Activated CD4-positive, alpha-beta T cell treated with anti-CD3 and anti-CD28 coated beads, Interleukin-2, amount 10 ng/mL, durations not matched to agents 7 days and 5 days (primary cell): ENCODE measurements at places on chromosomes 2 and 18.

GRCh38 chr2:143682436-143683055, 553.3 kb downstream of the ARHGAP15 start:
- DNase-seq: no peak

DNA sequence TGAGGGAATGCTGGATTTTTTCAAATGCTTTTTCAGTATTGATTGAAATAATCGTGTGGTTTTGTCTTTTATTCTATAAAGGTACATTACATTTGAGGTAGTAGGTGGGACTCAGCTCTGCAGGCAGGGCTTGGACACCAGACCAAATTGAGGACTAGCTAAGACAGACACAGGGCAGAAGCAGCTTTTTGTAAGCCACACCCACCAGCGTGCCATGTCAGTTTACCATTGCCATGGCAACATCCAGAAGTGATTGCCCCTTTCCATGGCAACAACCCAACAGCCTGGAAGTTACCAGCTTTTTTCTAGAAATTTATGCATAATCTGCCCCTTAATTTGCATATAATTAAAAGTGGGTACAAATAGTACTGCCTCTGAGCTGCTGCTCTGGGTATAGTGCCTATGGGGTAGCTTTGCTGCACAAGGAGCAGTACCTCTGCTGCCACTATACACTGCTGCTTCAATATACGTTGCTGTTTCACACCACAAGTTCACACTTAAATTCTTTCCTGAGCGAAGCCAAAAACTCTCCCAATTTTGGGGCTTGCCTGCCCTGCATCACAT, 23.6 kb upstream of the VWA3B start:
- DNase-seq: no peak

DNA sequence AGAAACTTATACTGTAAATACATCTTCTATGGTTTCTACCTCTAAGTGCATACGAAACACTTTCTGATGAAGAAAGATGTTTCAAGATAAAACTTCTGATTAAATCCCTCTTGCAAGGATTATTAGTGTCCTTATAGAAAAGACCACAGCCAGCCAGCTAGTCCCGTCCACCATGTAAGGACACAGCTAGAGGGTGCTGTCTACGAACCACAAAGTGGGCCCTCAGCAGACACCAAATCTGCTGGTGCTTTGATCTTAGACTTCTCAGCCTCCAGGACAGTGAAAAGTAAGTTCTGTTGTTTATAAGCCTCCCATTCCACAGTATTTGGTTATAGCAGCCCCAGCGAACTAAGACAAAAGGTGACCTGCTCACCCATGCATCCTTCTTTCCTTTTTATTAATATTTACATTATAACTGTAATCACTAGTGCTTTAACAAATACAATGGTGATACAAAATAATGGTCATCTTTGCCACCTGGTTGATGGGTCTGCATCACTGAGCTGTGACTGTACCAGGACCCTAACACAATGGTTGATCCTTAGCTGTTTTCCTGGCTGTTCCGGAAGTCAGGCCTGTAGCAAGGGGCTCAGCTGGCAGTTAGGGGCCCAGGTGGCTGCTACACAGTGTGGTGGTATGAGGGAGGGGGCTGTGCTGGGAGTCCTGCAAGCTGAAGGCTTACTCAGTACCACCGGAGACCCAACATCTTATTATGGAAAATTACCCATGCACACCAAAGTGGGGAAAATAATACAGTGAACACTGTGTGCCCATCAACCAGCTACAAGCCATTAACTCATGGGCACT, 108.5 kb upstream of the SMAD7 start:
- DNase-seq: no peak

- no peak for DNase-seq
These were observed 51.4 kb upstream of the SCN1A start for GRCh38 chr2:166179201-166179600.

DNA sequence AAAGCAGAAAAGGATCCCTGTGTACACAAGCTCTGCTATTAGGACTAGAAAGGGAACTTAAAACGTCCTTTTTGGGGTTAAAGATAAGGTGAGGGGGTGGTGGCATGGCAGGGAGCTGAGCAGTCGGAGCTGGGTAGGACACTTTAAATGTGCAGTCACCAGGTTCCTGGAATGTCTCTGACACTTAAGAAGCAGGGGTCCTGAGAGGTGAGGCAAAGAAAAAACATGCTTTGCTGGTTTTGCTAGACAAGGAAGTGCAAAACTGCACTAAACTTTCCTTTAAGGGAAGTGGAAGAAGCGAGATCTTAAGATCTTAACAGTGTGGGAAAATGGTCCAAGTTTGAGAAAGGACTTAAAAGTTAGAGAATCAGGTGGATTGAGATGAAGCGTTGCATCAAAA, 99.5 kb upstream of the MAP3K20 start:
- no peak for DNase-seq

- no peak for DNase-seq
These were observed 273.7 kb upstream of the PKDCC start for GRCh38 chr2:41774011-41774605.

DNA sequence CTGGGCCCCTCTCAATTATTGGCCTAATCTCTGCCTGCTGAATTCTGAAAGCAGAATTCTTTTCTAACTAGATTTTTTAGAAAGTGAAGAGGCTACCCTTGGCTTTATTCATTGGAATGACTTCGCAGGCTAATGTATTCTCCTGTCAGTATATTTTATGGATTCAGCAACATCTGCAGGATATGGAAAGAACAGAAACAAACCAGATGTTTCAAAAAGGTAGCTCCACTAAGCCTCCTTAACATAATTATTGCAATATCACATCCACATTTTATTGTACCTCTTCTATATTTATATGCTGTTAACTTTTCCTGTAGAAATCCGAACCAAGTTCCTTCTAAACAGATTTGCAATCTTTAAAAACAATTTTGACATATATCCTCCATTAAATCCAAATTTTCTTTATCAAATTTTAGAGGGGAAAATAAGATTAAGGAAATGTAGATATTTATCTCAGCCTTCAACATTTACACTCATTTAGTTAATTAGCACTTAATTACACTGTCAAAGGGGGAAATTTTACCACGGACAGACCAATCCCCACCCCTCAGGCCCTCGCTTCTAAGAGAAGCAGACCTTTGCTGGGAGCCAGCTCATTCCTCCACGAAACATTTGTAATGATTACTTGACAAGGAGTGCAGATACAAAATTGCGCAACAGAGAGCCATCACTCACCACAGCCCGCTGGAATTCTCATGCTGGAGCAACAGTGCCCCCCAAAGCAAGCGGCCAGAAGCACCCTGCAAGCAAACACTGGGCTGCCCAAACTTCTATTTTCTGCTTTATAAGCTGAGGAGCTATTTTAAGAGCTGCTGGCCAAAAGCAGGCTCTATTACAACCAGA, 253.4 kb downstream of the ETAA1 start:
- no peak for DNase-seq

DNA sequence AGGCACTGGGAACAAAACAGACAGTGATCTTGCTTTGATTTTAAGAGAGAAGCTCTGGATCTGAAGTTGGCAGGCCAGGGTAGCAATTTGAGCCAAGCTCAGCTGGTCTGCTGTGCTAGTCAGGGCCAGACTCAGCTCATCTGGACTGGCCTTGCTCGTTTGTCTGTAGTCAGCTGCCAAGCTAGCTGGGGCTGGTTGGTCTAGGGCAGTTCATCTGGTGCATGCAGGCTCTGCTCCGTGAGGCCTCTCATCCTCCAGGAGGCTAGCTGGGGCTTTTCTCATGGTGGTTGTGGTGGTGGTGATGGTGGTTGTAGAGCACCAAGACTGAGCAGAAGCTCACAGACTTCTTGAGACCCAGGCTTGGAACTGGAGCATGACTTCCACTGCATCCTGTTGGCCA, 10.3 kb downstream of the FBLN7 start:
- DNase-seq: no peak

GRCh38 chr2:85661139-85661858, 6.7 kb downstream of the SFTPB start:
- no peak for DNase-seq

DNA sequence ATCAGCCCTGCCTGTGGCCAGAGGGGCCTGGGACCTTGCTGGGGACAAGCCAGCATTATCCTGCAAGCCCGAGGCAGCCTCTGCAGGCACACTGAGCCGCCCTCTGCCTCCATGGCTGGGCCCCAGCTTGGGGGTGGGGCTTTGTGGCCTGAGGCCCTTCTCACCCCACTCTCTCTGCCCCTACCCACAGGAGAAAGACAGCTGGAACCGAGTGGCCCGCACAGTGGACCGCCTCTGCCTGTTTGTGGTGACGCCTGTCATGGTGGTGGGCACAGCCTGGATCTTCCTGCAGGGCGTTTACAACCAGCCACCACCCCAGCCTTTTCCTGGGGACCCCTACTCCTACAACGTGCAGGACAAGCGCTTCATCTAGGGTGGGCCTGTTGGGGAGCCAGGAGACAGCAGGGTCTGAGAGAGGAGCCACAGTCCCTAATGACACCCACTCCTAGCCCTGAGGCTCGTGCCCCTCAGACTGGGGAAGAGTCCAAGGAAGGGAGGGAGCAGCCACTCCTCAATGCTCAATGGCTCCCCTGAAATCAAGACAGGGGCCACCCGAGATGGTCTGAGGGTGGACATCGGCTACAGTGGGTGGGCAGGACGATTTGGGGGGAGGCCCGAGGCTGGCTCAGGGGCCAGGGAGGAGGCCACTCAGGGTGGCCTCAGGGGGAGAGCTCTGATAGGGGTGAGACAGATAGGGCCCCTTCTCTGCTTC, 4.4 kb upstream of the CHRNG start:
- DNase-seq: no peak

DNA sequence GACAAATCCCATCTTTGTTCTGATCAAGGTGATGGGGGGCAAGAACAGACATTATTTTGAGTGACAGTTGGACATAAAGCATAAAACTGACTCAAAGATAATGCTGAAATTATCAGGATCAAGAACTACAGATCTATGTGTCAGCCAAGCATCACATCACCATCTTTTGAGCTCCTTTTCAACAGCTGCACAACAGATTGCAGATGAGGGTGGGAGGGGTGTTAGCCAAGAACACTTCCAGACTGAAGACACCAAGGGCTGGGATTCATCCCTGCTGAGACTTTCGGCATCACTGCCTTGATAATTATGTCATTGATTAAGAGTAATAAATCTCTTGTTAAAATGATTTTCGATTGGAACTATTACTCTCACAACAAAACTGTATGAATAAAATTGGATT, 191.5 kb upstream of the NETO1 start:
- DNase-seq: no peak

DNA sequence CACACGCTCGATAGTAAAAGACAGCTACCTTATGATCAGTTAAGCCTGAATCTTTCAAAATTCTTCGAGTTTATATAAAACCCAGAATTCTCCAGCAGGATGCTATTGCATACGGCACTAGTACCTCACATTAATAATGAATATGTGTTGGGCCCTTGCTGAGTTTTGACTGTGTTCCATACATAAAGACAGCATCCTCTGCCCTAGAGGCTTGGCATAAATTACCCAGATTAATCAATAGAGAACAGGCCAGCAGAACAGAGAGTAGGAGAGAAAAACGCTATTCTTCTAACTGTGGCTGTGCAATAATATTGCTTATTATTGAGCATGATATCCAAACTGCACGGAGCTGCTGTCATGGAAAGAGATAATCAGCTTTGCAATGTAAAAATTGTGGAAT, 194.3 kb downstream of the SOX11 start:
- no peak for DNase-seq

- DNase-seq: no peak
These were observed 111.3 kb upstream of the TLK1 start for GRCh38 chr2:171271971-171272436.

- DNase-seq: no peak
These were observed 13.9 kb downstream of the SCYGR8 start for GRCh38 chr2:227759411-227760118.

- no peak for DNase-seq
These were observed 35.4 kb upstream of the DARS1 start for GRCh38 chr2:136020831-136021230.

- DNase-seq: no peak
These were observed 208.2 kb downstream of the SLC8A1 start for GRCh38 chr2:40243581-40244187.

- no peak for DNase-seq
These were observed 257.9 kb downstream of the DYSF start for GRCh38 chr2:71711133-71711855.

GRCh38 chr18:59846814-59847490, 52.8 kb upstream of the PMAIP1 start:
- DNase-seq: peak; percentile 9

DNA sequence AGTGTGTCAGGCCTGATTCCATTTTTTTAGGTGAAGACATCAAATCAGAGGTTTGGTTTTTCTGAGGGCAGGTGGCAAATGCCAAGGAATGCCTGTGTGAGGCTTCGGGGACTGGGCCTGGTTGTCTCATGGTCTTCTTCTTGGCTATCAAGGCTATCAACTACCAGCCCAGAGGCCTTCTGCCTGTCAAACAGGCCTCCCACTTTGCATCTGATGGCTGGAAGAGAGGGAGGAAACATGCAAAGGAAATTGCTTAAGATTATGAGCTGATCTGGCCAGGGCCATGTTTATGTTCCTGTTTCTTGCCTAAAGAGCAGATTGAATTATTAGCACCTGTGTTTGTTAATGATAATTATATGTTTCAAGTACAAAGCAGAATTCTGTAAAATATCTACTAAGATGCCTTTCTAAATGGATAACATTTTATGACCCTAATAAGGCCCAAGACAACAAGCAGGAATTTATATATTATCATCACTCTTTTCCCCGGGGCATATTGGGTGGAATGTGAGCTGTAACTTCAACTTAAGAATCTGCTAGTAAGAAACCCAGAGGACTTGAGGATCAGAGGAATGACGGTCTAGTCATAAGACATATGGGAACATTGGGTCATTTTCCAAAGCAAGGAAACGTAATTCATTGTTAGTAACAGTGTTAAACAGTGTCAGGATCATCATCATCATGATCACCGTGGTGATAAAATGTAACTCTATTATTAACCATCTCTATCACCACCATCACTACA, 123.2 kb downstream of the LYPD6B start:
- DNase-seq: no peak

DNA sequence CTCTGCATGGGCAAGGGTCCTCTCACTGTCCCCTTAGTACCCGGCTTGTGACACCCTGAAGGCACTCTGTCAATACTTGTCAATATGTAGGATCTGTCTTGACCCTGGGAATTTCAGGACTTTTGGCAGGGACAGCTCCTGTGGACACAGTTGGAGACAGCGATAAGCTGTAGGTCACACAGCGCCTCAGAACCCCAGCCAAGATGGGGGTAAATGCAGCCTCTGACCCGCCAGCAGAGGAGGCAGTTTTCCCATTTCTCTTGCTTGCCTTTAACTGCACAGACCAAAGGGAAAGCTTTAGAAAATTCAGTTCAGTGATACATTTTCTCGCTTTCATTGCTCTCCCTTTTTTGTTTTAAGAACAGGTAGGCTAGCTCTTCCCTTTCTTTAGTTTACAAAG, 54.8 kb upstream of the KLHL29 start:
- no peak for DNase-seq
